Smooth muscle cell of the coronary artery (primary cell): ENCODE measurements at places on chromosomes 2 and 18. TPM values are rescaled to one million over a fixed set of nuclear protein-coding genes. Genes with fewer than 3 reads are reported as not detected.

Gene HOXD13
- not detected in 2 replicates for total RNA-seq

Gene SERPINB12
- total RNA-seq, result not detected in 2 replicates

Gene ALLC
- total RNA-seq, result not detected in 2 replicates

Gene FAM110C
- under 0.01 TPM in 1 of 2 replicates, not detected in the other for total RNA-seq

Gene CREG2
- total RNA-seq, result under 0.01 TPM in 2 replicates

Gene MARCHF4
- 0.12 and 2.9 TPM in 2 replicates for total RNA-seq

Gene IL1RL1
- 0.23 and 2.0 TPM in 2 replicates for total RNA-seq

Gene WDR75
- 18.6 and 42.2 TPM in 2 replicates for total RNA-seq

Gene HJURP
- 1.2 and 4.5 TPM in 2 replicates for total RNA-seq

Gene TTR
- total RNA-seq, result not detected in 2 replicates

Gene ADRA2B
- 3.5 TPM in 1 of 2 replicates, not detected in the other for total RNA-seq

Gene SFT2D3
- 1.6 and 4.2 TPM in 2 replicates for total RNA-seq

Gene SPP2
- total RNA-seq, result not detected in 2 replicates

Gene SERPINB13
- total RNA-seq, result not detected in 2 replicates

Gene MBP
- 8.9 and 28.9 TPM in 2 replicates for total RNA-seq

Gene SLC4A5
- 0.08 TPM in 1 of 2 replicates, not detected in the other for total RNA-seq

Gene LYG2
- total RNA-seq, result not detected in 2 replicates

Gene MORN2
- 17.2 and 20.0 TPM in 2 replicates for total RNA-seq

Gene GPR45
- total RNA-seq, result not detected in 2 replicates

Gene SULT1C4
- total RNA-seq, result not detected in 2 replicates

Gene NT5DC4
- total RNA-seq, result not detected in 2 replicates

Gene SPC25
- 0.98 TPM in 1 of 2 replicates, not detected in the other for total RNA-seq

Gene NOL4
- not detected in 2 replicates for total RNA-seq

Gene COA5
- 27.7 and 34.2 TPM in 2 replicates for total RNA-seq

Gene FBXO36
- total RNA-seq, result 0.82 and 1.4 TPM in 2 replicates

Gene CIDEA
- not detected in 2 replicates for total RNA-seq

Gene INHA
- total RNA-seq, result under 0.01 and 0.38 TPM in 2 replicates

Gene C2orf15
- 0.12 TPM in 1 of 2 replicates, not detected in the other for total RNA-seq

Gene COPS7B
- total RNA-seq, result 11.7 and 14.4 TPM in 2 replicates

Gene TCF23
- total RNA-seq, result 0.82 TPM in 1 of 2 replicates, not detected in the other

Gene DAW1
- 0.12 and 9.5 TPM in 2 replicates for total RNA-seq

Gene ARHGAP28
- 0.08 and 7.0 TPM in 2 replicates for total RNA-seq

Gene WDPCP
- total RNA-seq, result 8.3 and 9.0 TPM in 2 replicates

Gene FAP
- 169 and 182 TPM in 2 replicates for total RNA-seq

Gene HOXD12
- total RNA-seq, result not detected in 2 replicates

Gene RGPD3
- under 0.01 and 0.15 TPM in 2 replicates for total RNA-seq
